Calu3 (cell line): ENCODE measurements at places on chromosomes 4 and X. TPM values are rescaled to one million over a fixed set of nuclear protein-coding genes. Genes with fewer than 3 reads are reported as not detected.
A peak's percentile ranks its signal among the peaks of the same experiment; 100 is the strongest.

Gene TEC
- total RNA-seq, result 3.2 and 5.4 TPM in 2 replicates

Gene ZDHHC15
- not detected in 2 replicates for total RNA-seq

Gene VCX3A
- total RNA-seq, result not detected in 2 replicates

Gene TAF7L
- total RNA-seq, result 0.15 TPM in 1 of 2 replicates, not detected in the other

Gene DCLK2
- total RNA-seq, result 0.15 and 0.31 TPM in 2 replicates

Gene ESX1
- total RNA-seq, result not detected in 2 replicates

Gene SSX4B
- total RNA-seq, result not detected in 2 replicates

Gene ZNF827
- total RNA-seq, result 23.8 and 26.2 TPM in 2 replicates

GRCh38 chrX:25156323-25156722, 140.6 kb upstream of the ARX start:
- H3K27ac ChIP-seq, result no peak overlapping the region
- H3K4me1 ChIP-seq, result no peaks in the 10 kb centered on the region
- H3K4me3 ChIP-seq, result no peak overlapping the region
- H3K27me3 ChIP-seq, result no peaks in the 10 kb centered on the region
- DNase-seq, result no peak
- H3K36me3 ChIP-seq, result no peaks in the 10 kb centered on the region

GRCh38 chrX:20639115-20639514, 372.4 kb upstream of the RPS6KA3 start:
- no peak overlapping the region for H3K4me3 ChIP-seq
- no peaks in the 10 kb centered on the region for H3K4me1 ChIP-seq
- DNase-seq, result no peak
- no peak overlapping the region for H3K27ac ChIP-seq
- no peaks in the 10 kb centered on the region for H3K27me3 ChIP-seq

- no peaks in the 10 kb centered on the region for H3K27me3 ChIP-seq
- no peak overlapping the region for H3K27ac ChIP-seq
- H3K4me3 ChIP-seq, result no peak overlapping the region
- H3K36me3 ChIP-seq, result peaks cover 9% of the 10 kb centered on the region
Observed at GRCh38 chr4:74203467-74203866, 45.5 kb downstream of the MTHFD2L start.

DNA sequence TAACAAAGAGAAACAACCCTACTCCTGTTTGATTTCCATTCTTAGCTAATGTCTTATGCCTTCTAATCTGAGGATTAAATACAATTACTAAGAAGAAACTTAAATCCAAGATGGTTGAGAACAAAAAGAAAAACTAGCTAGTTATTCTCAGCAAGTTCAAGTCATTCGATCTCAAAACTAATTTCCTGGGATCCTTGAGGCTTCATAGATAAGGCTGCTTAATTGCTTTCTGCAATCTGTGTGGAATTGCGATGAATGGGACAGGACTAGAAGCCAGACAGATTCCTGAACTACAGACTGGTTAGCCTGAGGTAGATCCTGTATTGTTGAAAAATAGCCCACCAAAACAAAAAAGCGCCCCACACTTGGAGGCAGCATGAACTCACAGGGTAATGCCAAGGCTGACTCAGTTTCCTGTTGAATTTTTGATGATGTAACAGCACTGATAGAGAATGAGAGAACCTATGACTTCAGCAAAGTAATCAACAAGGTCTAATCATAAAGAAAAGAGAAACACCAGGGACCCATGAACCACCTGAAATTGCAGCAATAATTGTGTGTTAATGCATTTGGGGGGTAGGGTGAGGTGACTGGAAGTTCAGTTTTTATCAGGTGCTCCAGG, 33.9 kb downstream of the KLHL15 start:
- no peak overlapping the region for H3K27ac ChIP-seq
- no peak overlapping the region for H3K4me3 ChIP-seq
- H3K4me1 ChIP-seq, result no peaks in the 10 kb centered on the region
- DNase-seq, result no peak
- no peaks in the 10 kb centered on the region for H3K36me3 ChIP-seq

DNA sequence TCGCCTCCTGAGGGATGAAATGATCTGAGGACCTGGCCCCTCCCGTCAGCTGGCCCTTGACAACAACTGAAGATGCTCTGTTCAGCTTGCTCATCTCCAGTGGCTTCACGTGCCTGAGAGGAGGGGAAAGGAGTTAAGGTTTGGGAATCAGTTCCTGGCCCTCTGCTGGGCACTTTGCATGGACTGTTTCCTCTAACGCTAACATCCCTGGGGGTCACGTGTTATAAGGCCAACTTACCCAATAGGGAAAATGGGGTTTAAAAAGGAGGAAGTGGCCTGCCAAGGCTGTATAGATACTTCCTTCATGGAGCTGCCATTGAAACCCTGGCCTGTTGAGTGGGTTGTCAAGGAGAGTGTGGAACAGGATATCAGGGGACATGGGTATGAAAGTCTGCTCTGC, 65.6 kb downstream of the OR13H1 start:
- H3K4me3 ChIP-seq, result no peak overlapping the region
- no peaks in the 10 kb centered on the region for H3K4me1 ChIP-seq
- H3K36me3 ChIP-seq, result no peaks in the 10 kb centered on the region
- no peak overlapping the region for H3K27ac ChIP-seq
- DNase-seq, result no peak

DNA sequence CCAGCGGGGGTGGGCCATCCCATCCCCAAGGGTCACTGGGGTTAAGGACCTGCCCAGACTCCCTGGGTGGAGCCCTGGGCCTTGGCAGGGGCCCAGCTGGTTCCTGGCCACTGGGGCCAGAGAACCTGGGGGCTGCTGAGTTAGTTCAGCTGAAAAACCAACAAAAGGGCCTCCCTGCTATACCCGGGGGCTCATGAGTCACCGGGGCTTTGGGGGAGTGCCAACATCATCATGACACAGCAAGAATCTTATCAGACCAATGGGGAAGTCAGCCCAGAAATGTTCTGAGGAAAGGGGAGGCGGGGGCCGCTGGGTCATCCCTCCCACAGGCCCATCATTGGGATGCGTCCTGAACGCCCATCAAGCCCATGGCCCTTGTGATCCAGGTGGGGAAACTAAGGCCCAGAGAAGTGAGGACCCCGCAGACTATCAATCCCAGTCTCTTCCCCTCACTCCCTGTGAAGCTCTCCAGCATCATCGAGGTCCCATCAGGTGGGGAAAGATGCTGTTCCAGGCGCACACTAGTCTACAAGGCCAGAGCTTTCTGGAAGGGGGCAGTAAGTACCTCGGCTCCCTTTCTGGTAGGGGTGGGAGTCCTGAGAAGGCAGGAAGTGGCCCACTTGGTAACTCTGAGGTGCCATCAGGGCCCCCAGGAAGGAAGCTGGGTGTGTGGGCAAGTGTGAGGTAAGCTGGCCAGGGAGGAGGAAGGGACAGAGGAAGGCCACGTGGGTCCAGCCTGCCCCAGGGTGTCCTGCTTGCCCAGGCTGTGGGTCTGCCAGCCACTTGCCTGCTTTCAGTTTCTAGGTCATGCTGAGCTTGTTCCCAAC, 4.5 kb downstream of the G6PD start:
- DNase-seq, result peak; percentile 80
- peak overlapping the region; percentile 94 for H3K27ac ChIP-seq
- H3K36me3 ChIP-seq, result peaks cover 70% of the 10 kb centered on the region
- H3K4me1 ChIP-seq, result peaks cover 23% of the 10 kb centered on the region
- H3K27me3 ChIP-seq, result no peaks in the 10 kb centered on the region
- H3K4me3 ChIP-seq, result peak overlapping the region; percentile 67

- H3K36me3 ChIP-seq, result peaks cover 99% of the 10 kb centered on the region
- H3K4me1 ChIP-seq, result peaks cover 20% of the 10 kb centered on the region
- H3K27me3 ChIP-seq, result no peaks in the 10 kb centered on the region
- H3K4me3 ChIP-seq, result peak overlapping the region; percentile 92
Observed at GRCh38 chr4:11424000-11424399, 4.7 kb downstream of the HS3ST1 start.

DNA sequence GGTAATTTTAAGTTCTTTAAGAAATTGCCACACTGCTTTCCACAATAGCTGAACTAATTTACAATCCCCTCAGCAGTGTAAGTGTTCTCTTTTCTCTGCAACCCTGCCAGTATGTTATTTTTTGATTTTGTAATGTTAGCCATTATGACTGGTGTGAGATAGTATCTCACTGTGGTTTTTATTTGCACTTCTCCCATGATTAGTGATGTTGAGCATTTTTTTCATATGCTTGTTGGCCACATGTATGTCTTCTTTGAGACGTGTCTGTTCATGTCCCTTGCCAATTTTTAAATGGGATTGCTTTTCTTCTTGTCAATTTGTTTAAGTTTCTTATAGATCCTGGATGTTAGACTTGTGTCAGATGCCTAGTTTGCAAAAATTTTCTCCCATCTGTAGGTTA, 86.1 kb downstream of the BMP3 start:
- no peaks in the 10 kb centered on the region for H3K4me1 ChIP-seq
- no peak overlapping the region for H3K27ac ChIP-seq
- H3K4me3 ChIP-seq, result no peak overlapping the region
- no peaks in the 10 kb centered on the region for H3K36me3 ChIP-seq
- H3K27me3 ChIP-seq, result no peaks in the 10 kb centered on the region

DNA sequence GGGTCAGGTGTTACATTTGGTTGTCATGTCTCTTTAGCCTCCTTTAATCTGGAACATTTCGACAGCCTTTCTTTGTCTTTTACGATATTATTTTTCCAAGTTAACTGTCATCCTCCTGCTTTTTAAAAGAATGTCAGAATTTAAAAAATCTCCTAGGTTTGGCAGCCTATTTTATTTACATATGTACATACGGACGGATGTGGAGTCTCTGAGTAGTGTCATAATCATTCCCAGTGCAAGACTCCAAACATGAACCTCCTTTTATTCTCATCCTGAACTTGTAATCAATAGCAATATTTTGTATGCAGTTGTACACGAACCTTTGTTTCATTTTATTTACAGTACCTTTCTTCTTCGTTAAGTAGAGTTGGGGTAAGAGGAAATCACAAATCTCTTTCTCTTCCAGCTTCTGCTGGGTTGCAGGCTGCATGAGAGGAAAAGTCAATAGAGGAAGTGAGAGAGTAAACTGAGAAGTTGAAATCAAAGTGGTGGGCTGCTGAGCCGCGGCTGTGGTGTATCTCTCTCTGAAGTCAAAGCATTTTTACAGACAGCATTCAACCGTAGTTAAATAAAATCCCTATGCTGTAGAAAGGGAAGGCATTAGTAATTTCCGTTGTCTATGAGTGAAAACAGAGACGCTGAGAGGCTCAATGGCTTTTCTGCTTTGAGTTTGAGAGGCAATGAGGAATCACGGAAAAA, 53.9 kb upstream of the RPS6KA3 start:
- H3K36me3 ChIP-seq, result no peaks in the 10 kb centered on the region
- no peak overlapping the region for H3K4me3 ChIP-seq
- peaks cover under 1% of the 10 kb centered on the region for H3K4me1 ChIP-seq
- no peak overlapping the region for H3K27ac ChIP-seq
- DNase-seq, result no peak

DNA sequence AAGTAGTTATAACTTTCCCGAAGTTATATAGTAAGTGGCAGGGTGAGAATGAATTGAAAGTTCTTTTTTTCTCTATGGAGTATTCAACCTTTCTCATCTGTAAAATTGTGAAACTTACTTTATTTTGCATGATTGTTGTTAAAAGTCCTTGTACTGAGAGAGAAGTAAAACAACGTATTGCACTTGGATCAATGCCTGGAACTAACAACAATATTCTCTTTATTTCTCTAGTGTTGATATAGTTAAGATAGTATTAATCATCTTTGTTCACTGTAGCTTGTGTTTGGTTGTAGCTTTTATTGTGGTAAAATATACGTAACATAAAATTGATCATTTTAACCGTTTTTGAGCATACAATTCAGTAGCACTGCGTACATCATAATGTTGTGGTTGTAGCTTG, 48.7 kb downstream of the STIM2 start:
- no peak overlapping the region for H3K4me3 ChIP-seq
- peaks cover 12% of the 10 kb centered on the region for H3K4me1 ChIP-seq
- H3K36me3 ChIP-seq, result no peaks in the 10 kb centered on the region
- no peak for DNase-seq
- no peaks in the 10 kb centered on the region for H3K27me3 ChIP-seq

DNA sequence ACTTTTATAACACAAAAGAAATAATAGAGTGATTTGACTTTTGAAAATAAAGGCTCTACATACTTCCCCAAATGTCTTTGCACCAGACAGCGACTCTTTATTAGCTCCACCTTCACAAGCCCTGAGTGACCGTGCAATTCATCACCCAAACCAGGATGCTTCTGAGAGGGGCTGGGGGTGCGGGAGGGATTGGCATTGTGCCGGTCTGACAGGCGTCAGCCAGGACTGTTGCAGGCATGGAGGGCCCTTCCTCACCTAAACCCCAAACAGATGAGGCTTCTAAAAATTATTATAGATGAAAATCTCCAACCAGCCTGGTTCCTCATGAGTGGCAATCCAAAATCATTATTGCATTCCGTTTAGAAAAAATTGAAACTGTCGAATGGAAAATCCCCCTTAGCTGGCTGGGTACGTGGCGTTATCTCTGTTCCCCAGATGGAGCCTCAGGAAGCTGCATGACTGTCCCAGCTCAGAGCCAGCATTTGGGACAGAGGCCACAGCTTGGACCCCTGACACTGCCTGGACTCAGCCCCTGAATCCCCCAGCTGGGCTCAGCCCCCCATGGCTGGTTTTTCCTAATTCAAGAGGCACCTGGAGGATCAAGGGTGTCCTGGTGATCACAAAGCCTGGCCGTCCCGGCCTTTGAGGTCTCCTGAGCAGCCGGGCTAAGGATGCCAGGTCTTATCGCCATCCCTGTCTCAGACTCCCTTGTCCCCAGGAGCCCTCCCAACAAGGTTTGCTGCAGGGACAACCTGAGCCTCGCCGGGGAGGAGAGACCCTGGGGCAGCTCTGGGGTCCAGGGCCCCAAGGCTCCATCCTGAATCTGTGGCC, 60.4 kb downstream of the SORCS2 start:
- no peaks in the 10 kb centered on the region for H3K36me3 ChIP-seq
- no peak overlapping the region for H3K27ac ChIP-seq
- DNase-seq, result no peak

GRCh38 chr4:62622089-62622488, 1422.0 kb downstream of the ADGRL3 start:
- no peaks in the 10 kb centered on the region for H3K36me3 ChIP-seq
- no peak for DNase-seq
- no peaks in the 10 kb centered on the region for H3K4me1 ChIP-seq
